Islet precursor cell (in vitro differentiated cells): ENCODE measurements at places on chromosomes 2 and 18.

DNA sequence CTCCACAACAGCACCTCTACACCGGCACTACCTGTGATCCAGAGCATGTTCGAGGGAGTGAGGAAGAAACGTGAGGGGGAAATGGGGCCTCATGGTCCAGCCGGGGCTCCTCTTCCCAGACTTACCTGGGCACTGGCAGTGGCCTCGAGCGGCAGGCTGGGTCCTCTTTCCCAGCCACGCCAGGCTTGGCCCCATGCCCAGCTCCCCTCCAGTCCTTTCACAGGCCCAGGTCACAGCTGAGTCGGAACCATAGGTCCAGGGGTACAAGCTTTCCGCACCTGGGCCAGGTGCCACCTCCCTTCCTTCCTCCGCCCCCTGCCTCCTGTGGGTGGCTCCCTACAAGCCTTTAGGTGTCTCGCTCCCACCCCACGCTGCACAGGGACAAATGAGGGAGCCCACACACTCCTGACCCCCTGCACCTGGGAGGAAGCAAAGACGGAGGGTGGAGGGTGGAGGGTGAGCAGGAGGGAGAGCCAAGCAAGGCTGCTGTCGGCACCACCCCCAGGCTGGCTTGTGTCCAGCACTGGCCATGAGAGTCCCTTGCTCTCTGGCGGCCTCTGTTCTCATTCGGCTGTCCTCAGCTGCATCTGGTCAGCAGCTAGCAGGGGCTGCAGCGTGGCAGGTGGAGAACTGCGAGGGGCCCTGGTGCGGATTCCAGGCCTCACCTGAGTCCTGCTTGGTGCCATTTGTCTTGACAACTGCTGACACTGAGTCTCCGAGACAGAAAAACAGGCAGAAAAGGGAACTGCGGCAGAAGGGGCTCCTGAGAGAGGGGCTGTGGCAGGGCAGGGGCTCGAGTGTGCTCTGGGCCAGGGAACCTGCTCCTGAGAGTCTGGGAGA, 26.8 kb downstream of the ADRA2B start:
- no peak for DNase-seq

DNA sequence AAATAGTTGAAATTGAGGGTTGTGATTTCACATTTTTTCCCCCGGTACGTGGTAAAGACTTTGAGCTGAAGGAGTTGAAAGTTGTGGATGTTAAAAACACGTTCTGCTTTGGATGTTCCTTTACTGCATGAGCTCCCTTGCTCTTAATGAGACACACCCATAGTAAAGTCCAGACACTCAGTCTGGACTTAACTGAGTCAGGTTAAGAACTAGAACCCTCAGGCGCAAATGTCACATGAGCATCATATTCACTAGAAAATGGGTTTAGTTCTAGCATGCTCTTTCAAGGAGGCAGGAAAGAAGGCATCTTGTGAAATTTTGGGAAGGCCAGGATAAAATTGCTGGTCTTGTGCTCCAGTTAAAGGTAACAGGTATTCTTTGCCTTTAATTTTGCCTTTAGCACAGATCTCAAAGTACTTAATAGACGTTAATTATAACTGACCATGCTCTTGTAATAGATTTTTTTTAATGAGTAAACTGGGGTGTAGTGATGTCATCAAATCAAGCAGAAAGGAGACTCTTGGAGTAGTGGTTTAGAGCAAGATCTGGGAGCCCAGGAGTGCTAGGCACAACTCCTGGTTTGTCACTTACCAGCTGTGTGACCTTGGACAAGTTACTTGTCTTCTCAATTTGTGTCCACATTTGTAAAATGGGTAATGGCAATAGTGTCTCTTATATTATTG, 20.6 kb downstream of the ITGA6 start:
- peak; percentile 46 for DNase-seq

- no peak for DNase-seq
These were observed 62.3 kb upstream of the YWHAQ start for GRCh38 chr2:9693196-9693491.

DNA sequence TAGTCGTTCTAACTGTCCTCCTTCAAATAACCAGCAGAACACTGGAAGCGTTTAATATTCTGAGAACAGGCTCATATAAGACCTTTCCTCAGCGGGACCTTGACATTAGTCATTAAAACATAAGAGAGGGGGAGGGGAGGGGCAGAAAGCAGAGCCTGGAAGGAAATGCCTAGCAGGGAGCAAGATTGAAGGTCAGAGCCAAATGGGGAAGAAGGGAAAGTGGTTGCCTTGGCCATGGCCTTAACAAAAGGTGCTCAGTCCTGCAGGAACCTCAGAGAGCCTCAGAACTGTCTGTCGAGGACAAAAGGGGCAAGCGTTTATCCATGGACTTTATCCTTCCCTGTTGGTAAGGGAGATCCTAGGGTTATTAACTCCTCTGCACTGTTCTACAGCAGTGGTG, 856 bp upstream of the PLA2R1 start:
- no peak for DNase-seq

GRCh38 chr2:123808243-123808642, 216.8 kb upstream of the CNTNAP5 start:
- no peak for DNase-seq

- no peak for DNase-seq
These were observed 85.9 kb upstream of the FOXI3 start for GRCh38 chr2:88538362-88538917.

DNA sequence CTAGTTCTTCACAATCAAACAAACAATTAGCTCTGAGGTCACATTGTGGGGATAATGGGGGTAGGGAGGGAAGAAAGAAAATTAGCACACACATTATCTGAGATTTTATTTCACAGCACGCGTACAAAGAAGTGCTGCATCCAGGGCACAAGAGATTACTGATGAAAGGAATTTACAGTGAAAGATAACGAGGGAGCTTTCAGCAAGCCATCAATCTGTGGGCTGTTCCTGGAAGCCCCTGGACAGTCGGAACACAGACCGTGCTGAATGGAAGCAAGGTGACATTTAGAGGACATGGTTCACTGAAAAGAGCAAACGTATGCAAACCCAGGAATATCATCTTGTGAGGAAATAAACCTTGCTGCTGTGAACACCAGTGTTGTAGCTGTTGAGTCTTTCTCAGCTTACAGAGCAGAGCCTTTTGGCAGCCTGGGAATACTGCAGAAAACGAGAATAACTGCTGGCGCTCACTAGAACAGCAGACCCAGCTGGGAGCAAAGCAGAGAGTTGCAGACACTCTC, 63.2 kb downstream of the SCG2 start:
- peak; percentile 71 for DNase-seq

GRCh38 chr18:70294471-70295191, 5.8 kb downstream of the SOCS6 start:
- DNase-seq: no peak

DNA sequence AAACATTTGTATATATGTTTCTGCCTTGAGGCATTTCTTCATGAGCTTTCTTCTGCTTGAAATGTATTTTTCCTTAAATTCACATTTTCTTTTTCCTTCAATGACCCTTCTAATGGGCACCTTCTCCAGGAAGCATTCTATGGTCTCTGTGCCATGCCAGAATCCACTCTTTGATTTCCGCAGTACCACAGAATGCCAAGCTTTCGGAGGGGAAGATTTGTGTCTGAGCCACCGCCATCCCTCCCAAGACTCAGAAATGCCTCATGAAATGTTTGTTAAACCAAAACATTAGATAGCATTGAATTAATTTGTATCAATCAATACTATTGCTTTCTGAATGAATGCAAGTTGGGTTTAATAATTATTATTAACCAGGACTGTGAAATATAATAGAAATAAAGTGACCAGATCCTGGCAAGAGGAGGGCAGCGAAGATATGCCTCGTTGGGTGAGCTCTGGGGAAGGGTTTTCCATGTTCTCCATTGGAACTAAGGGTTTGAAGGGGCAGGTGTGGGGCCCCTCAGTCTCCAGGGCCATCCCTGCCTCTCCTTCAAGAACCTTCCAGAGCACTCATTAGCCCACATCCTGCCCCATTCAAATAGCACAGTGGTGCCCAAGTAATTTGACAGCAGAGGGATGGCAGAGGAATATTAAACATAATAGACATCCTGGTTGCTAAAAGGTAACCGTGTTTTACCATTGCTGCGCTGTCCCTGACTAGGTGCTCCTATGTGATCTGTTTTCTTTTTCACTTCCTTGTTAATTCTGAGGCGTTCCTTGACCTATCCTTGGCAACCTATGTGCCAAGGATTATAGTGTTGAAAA, 189.6 kb downstream of the MYCN start:
- DNase-seq: no peak

GRCh38 chr2:6971502-6971901, 54.3 kb downstream of the RNF144A start:
- peak; percentile 20 for DNase-seq

- no peak for DNase-seq
These were observed 1075.6 kb upstream of the CNTNAP5 start for GRCh38 chr2:122949523-122949922.

DNA sequence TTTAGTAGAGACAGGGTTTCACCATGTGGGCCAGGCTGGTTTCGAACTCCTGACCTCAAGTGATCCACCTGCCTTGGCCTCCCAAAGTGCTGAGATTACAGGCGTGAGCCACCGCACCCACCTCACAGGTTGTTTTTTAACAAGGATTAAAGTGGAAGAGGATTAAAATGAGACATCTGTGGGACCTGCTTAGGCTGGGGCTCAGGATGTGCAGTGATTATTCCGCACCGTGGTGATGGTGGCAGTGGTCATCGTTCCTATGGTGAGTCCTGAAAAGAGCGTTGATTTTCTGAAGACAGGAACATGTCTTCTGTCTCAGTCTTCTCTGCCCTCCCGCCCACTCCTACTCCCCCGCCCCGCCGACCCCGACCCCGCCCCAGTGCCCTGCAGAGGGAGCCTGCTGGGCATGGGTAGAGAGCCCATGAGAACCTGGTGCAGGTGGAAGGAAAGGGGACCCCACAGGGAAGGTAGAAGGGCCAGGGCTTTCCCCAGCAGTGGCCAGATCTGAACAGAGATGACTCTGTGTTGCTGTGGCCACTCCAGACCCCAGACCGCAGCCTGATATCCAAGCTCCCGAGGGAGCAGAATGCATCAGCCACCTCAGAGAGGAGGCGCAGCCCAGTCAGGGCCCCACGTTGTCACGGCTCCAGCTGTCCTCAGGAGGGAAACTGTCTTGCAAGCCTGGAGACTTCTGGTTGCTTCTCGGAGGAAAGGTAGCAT, 34.5 kb upstream of the FOSL2 start:
- no peak for DNase-seq
